Aorta (tissue), 5 donors: ENCODE measurements at places on chromosomes 2 and 18. TPM values are rescaled to one million over a fixed set of nuclear protein-coding genes. Genes with fewer than 3 reads are reported as not detected.

FBXO41 gene
- 3.3 TPM for total RNA-seq

MARCHF4 gene
- not detected for total RNA-seq

CTNNA2 gene
- not detected for total RNA-seq

C2orf76 gene
- total RNA-seq: 11.2 TPM

C2orf15 gene
- total RNA-seq: 0.65 TPM

RIT2 gene
- not detected for total RNA-seq

OTOS gene
- total RNA-seq: not detected

CYP1B1 gene
- total RNA-seq: 115 TPM

ATRAID gene
- total RNA-seq: 93.8 TPM

DPP10 gene
- total RNA-seq: not detected

ST8SIA5 gene
- total RNA-seq: 0.42 TPM

ARID5A gene
- total RNA-seq: 257 TPM

EML6 gene
- 2.7 TPM for total RNA-seq

AKAIN1 gene
- not detected for total RNA-seq

ITGB6 gene
- not detected for total RNA-seq

GPR148 gene
- total RNA-seq: not detected

NEU2 gene
- total RNA-seq: not detected

SOCS6 gene
- total RNA-seq: 19.6 TPM

ANKRD29 gene
- 10.2 TPM for total RNA-seq

ORC2 gene
- total RNA-seq: 28.8 TPM

EN1 gene
- total RNA-seq: not detected

ABCA12 gene
- total RNA-seq: not detected
